ENCODE measurements at places on chromosomes 2 and 18.

DNA sequence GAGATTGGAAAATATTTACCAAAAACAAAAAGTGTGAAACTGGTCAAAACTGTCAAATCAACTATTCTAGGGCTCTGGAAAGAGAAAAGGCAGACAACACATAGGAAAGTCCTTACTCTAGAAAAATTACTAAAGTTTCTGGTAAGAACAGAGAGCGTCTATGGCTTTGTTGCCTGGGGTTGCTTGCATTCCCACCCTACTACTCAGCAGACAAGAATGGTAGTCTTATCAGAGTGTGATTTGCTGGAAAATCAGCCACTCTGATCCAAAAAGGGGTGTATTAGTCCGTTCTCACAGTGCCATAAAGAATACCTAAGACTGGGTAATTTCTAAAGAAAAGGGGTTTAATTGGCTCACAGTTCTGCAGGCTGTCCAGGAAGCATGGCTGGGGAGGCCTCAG is 50.3 kb upstream of the CDH20 start:
- no peak for DNase-seq

- no peak for DNase-seq
Measured at GRCh38 chr2:109680523-109681297, 66.5 kb downstream of the SOWAHC start.

DNA sequence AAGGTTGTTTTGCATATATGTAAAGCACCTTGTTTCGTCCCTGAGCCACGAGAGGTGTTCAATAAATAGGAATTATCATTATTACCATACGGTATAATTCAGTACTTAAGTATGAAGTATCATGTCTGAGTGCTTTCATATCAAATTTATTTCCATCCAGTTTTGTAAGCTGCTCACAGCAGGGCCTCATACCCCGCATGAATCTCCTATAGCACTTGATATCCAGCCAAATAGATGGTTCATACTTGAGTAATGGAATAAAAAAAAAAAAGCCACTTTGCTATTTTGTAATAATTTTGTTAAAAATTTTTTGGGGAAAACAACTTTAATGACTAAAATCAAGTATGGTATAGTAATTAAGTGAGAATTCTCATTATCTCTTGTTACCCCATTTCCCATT is 160.8 kb upstream of the NOSTRIN start:
- no peak for DNase-seq

GRCh38 chr2:31147645-31148044 is 9.4 kb upstream of the GALNT14 start:
- no peak for DNase-seq

GRCh38 chr2:208356846-208357574 is 49.6 kb upstream of the PTH2R start:
- no peak for DNase-seq

DNA sequence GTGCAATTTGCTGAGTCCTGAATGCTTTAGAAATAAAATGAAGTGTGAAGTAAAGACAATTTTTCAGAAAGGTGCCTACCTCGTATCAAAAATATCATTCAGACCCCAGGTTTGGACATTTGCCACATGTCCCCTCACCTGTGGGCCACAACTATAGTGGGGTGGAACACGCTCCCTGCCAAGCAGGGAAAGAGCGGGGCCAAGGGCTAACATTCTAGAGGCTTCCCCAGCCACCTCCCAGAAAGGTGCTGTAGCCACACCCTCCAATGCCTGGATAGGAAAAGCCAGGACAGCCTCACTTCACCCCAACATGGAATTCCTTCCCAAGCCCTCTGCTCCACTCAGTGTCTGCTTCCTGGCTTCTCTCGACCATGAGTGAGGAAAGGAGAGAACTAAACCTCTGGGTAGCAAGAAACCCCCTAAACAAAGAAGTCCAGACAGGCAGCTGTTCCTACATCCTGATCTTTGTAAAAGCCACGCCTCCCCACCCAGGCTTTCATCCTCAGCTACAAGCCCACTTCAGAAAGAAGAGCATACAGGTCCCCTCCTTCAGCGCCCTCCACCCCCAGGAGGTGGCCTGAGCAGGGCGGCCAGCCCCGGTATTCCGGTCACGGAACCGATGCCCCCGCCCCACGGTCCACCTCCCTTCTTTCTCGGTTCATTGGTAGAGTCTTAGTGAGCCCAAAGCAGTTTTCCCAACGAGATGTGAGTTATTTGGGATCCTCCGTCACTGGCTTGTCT is 2.1 kb downstream of the COL6A3 start:
- DNase-seq, result no peak

- DNase-seq, result no peak
Measured at GRCh38 chr2:96095116-96095636, 21.2 kb downstream of the ADRA2B start.

GRCh38 chr2:205781244-205781931 is 99.1 kb downstream of the NRP2 start:
- no peak for DNase-seq

- DNase-seq, result no peak
Measured at GRCh38 chr2:224927011-224927410, 115.3 kb downstream of the DOCK10 start.

GRCh38 chr18:77074431-77074830 is 58.2 kb downstream of the MBP start:
- DNase-seq, result no peak
